Activated CD4-positive, alpha-beta T cell treated with anti-CD3 and anti-CD28 coated beads, Interleukin-2, amount 50 U/mL, for 48 hours (primary cell): ENCODE measurements at places on chromosomes 2 and 18.
A peak's percentile ranks its signal among the peaks of the same experiment; 100 is the strongest.

- no peak for DNase-seq
Measured at GRCh38 chr2:216556202-216556601, 57.6 kb downstream of the RPL37A start.

DNA sequence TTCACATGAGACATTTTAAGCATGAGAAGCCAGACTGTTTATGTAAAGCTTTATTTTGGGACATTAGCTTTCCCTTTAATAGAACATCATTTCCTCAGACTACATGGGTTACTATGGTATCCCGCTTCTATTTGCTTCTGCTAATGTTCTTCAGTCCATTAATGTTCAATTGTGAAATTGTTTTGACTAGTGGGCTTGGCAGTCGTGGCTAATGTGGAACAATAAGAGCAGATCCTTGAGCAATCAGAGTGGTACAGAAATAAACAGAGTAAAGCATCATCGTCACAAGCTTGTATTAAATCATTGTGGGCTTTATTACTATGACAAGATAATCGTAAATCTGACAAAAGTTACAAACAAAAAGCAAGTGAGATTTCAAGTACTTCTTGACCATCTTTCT lies 60.2 kb downstream of the PDE1A start:
- DNase-seq: no peak

DNA sequence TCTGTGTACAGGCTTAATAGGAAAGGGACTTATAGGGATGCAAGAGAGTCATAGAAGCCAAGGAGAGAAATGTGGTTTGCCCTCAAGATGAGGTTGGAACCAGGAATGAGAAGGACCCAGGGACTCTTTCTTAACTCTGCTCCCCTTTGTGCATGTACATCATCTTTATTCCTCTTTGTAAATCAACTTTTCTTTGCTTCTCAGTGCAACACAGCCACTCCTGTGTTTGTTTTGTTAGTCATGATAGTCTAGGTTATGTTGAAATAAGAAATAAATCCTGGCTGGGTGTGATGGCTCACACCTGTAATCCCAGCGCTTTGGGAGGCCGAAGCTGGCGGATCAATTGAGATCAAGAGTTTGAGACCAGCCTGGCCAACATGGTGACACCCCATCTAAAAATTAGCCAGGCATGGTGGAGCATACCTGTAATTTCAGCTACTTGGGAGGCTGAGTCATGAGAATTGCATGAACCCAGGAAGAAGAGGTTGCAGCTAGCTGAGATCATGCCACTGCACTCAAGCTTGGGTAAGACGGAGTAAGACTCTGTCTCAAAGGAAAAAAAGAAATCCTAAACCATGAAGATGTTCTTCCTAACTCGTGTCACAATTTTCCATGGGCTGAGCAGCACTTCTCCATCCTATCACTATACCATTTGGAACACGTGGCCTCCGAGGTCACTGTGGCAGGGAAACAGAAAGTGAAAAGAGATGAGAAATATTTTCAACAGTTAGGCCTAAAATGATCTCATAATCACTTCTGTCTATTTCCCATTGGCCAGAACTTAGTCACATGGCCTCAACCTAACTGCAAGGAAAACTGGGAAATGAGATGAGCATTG lies 73.0 kb upstream of the TMEM17 start:
- no peak for DNase-seq

GRCh38 chr2:85907671-85908157 lies 18.9 kb upstream of the ST3GAL5 start:
- no peak for DNase-seq

DNA sequence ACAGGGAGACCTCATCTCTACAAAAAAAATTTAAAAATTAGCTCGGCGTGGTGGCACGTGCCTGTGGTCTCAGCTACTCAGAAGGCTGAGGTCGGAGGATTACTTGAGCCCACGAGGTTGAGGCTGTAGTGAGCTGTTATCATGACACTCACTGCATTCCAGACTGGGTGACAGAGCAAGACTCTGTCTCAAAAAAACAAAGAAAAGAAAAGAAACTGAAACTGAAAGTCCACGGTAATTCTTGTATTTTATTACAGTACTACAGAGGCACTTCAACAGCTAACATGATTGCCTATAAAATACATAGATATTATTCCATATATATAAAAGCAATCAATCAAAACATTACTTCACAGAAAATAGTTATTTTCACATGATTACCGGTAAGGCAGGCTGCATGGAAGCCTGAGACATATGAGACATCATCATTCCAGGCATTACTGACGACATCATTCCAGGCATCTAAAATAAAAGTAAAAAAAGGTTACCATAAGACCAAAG lies 23.1 kb downstream of the PRPF40A start:
- DNase-seq: peak; percentile 48

DNA sequence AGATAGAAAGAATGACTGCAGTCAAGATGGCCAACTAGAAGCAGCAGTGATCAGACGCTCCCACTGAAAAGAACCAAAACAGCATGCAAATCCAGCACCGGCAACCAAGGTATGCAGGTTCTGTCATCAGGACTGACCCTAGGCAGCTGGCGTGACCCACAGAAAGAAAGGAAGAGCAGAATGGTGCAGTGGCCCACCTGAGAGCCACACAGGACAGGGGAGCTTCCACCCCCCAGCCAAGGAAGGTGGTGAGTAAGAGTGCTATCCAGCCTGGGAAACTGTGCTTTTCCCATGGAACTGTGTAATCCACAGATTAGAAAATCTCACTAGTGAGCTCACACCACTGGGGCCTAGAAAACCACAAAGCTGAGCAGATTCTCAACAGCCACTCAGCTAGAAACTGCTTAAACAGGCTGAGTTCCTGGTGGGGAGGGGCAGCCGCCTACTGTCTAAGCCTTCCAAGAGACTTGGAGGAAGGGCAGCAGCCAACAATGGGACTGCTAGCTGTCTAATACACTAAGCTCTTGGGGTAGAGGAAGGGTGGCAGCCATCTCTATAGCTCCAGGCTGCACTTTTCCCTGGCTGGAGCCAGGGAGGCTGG lies 127.9 kb downstream of the EVA1A start:
- DNase-seq: no peak

- DNase-seq: no peak
Measured at GRCh38 chr18:73653251-73653650, 494.4 kb downstream of the FBXO15 start.

GRCh38 chr2:190587106-190587505 lies 52.6 kb upstream of the NEMP2 start:
- no peak for DNase-seq

DNA sequence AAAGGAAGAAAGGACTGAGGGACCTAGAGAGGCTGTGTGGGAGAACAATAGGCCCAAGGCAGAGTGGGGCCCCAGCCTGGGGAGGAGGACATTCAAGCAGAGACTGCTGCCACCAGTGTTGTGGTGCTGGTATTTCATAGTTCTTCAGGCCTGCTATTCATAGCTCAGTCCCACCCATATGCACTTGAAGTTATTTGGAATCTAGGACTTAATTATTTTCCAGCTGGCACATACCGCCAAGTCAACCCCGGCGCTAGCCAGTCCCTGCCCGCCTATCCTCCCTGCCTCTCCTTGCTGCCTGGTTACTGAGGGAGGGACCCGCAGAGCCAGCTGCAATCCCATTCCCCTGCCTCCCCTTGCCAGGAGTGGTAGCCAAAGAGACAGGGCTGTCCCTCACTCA lies 141.2 kb downstream of the CABLES1 start:
- DNase-seq: no peak

- peak; percentile 48 for DNase-seq
Measured at GRCh38 chr2:69933839-69934613, 19.1 kb downstream of the MXD1 start.

- DNase-seq: peak; percentile 21
Measured at GRCh38 chr18:12750076-12750714, 47.4 kb downstream of the PSMG2 start.

DNA sequence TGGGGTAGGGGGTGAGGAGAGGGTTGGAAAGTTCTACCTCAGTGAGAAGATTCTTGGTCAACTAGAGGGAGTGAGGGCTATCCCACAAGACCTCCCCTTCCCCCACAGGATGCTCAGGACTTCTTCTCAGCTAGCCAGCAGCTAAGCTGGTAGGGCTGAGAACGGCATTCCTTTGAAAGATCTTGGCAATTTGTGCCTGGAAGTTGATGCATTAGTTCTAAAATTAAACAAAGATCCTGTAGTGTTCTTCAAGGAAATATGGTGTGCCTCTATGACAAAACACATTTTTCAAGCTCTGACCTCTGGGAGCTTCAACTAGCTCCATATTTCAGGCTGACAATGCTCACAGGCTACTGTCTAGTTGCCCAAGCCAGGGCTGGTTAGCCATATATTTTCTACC lies 2.3 kb downstream of the LYPD1 start:
- no peak for DNase-seq

DNA sequence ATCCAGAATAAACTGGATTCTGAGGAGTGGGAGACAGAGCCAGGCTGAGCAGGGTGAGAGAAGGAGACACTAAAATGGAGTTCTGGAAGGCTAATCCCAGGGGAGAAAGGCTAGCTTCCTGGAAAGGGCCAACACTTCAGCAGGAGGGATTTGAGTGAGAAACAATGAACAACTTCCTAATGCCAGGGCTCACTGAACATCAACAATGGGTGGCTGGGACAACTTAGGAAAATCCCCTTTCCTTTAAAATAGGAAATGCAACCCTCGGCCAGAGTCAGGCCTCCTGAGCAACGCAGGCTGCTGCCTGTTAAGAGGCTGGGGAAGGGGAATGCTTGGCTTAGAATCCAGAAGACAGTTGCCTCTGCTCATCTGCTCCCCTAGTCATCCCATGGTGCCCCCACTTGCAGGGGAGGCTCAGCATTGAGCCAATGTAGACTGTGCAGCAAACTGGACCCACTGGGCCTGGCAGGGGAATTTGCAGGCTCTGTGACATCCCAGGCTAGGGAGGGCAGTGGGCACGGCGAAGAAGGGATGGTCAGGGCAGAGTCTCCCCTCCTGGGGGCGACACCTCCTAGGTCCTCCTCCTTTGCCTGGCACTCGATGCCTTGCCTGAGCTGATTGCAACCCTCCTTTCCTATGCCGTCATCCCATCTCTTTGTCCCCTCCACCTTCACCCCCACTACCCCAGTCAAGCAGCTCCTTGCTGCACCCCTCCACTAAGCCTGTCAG lies 182.5 kb downstream of the TNS1 start:
- DNase-seq: no peak

DNA sequence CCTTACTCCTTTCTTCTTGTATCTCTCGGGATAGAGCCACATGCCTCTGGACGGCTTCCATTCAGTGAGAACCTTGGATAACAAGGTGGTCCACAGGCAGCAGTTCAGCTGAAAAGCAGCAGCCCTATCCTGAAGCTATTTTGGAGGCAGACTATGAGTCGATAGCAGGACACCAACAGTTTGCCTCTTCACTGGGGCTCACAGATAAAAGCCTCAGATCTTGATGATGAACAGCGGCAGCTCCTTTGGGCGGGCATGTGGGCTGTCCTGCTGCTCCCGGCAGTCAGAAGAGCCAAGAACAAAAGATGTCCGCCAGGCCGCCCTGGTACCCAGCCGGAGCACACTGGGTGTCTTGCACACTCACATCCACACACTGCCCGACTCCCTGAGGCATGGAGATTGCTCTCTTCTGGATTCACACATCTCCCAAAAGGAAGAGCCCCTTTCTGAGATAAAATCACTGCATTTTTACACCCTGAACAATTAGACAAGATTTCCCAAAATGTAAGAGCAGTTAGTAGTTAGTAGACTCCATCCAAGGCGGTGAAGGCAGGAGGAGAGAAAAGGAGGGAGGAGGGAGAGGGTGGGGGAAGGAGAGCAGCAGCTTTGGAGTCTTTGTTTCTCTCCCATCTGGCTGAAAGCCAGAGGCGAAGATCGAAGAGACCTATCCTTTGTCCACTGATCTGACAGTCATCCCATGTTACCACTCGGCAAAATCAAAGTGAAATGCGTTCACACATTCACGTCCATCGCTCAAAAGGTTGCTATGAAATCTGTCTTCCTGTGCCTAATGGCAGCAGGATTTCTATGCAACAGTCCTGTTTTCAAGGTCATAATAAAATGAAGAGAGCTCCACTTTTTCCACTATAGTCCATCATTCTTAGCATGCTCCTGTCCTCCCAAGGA lies 90.1 kb upstream of the KLF7 start:
- no peak for DNase-seq

GRCh38 chr2:210899131-210899530 lies 342.7 kb downstream of the CPS1 start:
- no peak for DNase-seq
